ENCODE measurements at places on chromosomes 1 and 21. TPM values are rescaled to one million over a fixed set of nuclear protein-coding genes. Genes with fewer than 3 reads are reported as not detected.

DNA sequence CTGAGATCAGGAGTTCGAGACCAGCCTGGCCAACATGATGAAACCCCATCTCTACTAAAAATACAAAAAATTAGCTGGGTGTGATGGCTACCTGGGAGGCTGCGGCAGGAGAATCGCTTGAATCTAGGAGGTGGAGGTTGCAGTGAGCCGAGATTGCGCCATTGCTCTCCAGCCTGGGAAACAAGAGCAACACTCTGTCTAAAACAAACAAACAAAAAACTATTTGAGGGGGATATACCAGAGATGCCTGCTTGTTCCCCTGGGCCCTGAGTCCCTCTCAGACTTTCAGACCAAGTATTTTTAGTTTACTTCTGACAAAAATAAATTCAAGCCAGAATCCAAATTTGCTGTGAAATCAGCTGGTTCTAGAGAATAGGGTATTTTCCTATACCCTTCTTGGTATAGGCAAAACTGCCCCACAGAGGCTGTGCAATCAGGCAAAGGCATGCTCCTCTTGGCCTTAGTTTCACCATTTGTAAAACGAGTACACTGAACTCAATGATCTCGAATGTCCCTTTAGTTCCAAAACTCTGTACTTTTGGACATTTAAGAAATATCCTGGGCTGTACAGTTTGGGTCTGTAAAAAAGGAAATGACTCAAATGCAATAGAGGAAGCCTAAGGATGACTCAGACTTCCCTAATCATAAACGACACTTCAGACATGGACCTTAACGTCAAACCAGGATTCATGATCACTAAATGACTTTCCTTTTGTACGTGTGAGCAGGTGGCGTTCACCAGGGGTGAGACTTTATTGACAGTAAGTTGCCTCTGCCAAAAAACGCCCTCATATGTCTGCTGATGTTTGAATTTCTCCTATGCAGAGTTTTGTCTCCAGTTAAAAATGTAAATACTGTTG is 16.1 kb downstream of the ENSA start:
- DNase-seq: no peak

DNA sequence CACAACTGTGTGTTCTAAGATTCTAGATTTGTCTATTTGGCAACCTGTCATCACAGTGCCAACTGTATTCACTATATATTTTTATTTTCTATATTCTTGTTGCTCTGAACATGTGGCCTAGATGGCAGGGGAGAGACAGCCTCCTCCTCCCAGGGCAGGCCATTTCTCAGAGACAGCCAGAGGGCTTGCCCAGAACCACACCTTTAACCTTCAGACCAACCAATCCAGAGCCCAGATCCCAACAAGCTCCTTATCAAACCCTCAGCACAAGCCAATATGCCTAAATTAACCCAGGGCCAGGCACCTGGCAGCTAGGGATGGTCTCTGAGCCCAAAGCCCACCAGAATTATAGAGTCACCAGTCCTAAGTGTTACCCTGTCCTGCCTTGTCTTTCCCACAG is 19.3 kb downstream of the TRIM11 start:
- no peak for DNase-seq

DNA sequence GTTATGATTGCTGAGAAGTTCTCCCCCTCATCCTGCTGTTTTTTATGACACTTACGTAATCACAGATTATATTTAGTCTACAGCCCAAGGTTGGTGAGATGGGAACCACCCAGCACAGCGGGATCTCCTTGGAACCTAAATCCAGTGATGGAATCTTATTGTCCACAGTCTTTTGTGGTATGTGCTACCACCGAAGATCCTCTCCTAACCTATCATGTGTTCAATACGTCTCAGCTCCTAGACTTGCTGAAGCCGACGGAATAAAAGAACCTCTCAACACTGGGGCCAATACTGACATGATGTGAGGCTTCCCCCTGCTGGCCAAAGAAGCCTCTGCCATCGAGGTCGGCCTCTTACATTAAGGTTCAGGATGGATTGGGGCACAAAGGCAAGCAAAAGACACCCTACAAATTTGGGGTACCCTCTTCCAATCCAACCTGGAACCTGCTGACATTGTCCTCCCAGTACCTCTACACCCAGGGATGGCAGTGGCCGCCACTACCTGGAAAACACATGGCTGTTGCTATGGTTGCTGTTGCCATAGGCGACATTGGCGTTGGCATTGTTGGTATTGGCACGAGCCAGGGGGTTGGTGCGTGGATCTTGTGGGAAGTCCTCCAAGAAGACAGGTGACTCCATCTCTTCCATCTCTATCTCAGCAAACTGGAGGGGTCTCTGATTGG is 19.4 kb upstream of the KIF21B start:
- peak; percentile 90 for DNase-seq

- DNase-seq: no peak
Measured at GRCh38 chr1:36765785-36766300, 268.5 kb downstream of the GRIK3 start.

DNA sequence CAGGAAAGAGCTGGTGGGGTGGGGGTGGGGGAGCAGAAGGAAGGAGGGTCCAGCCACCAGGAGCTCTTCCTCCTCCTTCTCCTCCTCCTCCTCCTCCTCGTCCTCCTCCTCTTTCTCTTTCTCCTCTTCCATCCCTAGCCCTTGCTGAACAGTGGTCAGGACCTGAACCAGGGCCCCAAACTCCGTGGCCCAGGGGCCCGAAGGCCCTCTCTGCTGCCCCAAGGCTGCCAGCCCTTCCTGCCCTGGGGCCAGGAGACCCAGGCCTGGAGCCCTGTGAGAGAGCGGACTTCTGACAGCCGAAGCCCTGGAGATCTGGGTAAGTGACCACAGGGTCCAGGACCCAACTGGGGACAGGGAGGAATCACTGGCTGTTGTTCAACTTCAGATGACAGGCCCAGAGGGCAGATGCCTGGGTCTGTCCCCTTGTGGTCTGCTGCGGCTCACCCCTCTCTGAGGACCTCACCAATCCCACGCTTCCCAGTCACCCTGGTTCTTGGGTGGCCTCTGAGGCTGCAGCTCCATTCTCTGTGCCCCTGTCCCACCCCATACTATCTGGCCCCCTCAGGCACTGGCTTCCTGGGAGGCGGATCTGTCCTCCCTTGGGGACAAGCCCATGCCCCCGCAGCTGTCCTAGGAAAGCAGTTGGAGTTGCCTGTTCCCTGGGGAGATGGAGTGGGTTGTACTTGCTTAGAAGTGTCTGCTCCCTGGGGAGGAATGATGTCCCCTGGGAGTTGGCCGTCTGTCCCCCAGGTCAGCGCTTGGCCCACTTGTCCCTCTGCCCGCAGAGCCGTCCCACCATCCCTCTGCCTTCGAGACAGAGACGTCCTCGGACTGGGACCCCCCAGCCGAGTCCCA is 51.8 kb downstream of the VWA5B1 start:
- no peak for DNase-seq

GRCh38 chr1:246788895-246789338 is 64.7 kb downstream of the SCCPDH start:
- DNase-seq: peak; percentile 59

- DNase-seq: no peak
Measured at GRCh38 chr21:43021191-43021590, 46.8 kb downstream of the PKNOX1 start.

DNA sequence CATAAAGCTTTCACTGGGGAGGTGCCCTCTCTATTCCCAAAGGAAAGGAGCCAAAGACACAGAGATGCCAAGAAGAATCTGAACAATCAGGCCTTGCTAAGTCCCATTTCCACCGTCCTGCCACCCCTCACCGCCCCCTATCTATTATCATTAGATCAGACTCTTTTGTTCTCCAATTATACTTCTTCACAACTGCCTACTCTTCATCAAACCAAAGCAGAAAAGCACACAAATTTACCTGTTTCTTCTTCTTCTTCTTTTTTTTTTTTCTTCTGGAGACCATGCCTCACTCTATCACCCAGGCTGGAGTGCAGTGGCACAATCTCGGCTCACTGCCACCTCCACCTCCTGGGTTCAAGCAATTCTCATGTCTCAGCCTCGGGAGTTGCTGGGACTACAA is 43.1 kb upstream of the ARHGEF10L start:
- DNase-seq: no peak

GRCh38 chr1:84834419-84835064 is 58.5 kb downstream of the LPAR3 start:
- no peak for DNase-seq

DNA sequence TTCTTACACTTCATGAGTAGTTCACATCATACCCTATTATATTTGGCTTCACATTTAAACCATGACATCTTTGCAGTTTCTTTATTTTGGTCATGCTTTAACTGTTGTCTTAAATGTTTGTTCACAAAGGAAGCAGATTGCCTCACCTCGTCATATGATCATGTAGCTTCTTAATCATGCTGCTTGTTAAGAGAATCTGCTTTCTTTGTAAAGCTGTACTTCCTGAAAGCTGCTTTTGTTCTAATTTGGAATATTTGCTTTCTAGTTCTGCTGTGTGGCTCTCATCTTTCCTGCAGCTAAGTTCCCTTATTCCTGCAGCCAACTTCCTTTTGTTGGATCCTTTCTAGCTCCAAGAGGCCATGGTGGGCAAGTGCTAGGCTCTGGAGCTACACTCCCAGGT is 62.9 kb upstream of the SIM2 start:
- DNase-seq: no peak

- DNase-seq: no peak
Measured at GRCh38 chr1:147283011-147283410, 40.5 kb downstream of the CHD1L start.

DNA sequence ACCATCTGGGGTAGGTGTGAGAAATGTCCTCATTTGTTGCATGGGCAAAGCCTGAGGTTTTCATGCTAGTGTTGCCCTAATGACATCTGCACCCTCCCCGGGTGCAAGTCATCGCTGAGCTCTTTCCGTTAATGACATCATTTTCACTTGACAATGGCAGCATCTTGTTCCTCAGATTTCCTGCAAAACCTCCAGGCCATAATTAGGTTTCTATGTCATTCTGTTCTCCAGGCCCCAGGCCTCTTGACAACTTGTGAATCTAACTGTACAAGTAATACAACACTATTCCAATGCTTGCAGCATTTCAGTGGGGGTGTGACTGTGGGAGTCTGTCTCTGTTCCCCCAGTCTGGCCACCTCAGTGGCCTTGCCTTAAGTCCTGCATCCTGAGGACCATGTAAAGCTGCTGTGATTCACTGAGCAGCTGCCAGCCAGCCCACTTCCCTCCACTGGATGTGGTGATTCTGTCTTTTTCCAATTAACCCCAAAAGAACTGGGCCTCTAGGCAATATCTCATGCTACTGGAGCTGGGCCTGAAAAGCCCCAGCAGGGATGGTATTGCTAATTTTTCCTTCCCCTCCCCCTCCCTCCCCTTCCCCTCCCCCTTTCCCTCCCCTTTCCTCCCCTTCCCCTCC is 22.8 kb downstream of the RAB7B start:
- DNase-seq: no peak

GRCh38 chr1:159931101-159931794 is 5.9 kb upstream of the TAGLN2 start:
- DNase-seq: no peak

GRCh38 chr1:7504438-7504720 is 266.7 kb upstream of the VAMP3 start:
- no peak for DNase-seq

DNA sequence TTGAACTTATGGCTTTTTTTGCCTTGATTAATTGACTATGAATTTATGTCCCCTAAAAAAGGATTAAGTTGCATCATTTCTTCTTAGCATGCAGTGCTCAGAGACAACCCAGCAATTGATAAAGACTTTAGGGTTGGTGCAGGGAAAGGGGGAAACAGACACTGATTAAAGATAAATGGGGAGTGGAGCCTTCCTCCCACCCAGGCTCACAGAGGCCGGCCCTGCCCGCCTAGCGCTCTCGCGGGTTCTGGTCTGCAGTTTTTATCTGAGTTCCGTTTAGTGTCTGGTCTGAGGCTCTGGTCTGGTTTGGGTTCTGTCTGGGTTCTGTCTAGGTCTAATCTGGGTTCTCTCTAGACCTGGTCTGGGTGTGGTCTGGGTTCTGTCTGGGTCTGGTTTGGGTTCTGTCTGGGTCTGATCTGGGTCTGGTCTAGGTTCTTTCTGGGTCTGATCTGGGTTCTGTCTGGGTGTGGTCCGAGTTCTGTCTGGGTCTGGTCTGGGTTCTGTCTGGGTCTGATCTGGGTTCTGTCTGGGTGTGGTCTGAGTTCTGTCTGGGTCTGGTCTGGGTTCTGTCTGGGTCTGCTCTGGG is 48.1 kb downstream of the ABCG1 start:
- DNase-seq: no peak

DNA sequence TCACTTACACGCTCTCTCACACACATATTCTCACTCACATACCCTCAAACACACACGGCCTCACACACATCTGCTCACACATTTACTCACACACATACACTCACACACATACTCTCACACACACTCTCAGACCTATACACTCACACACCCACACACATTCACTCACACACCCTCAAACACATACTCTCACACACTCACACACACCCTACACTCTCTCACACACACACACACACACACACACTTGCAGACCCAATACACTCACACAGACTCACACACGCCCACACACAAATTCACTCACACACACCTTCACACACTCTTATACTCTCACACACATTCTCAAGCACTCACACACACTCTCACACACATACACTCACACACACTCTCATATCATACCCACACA is 155.5 kb upstream of the BACE2 start:
- no peak for DNase-seq

Gene GIPC2
- total RNA-seq: 2.7 TPM

Gene ACTL8
- 0.70 TPM for total RNA-seq

Gene SPATA21
- not detected for total RNA-seq

Gene RNF207
- total RNA-seq: 2.9 TPM

Gene BTBD8
- 4.1 TPM for total RNA-seq

Gene RIMKLA
- 5.5 TPM for total RNA-seq
